Esophagus squamous epithelium (tissue), 5 donors: ENCODE measurements at places on chromosomes 16 and 17.

GRCh38 chr17:3926860-3927627, 10.8 kb upstream of the P2RX1 start:
- DNase-seq, result no peak

GRCh38 chr16:21169249-21169981, 10.9 kb downstream of the LDAF1 start:
- no peak for DNase-seq

GRCh38 chr16:23069844-23070243, 79.4 kb downstream of the USP31 start:
- DNase-seq, result no peak

- DNase-seq, result no peak
Observed at GRCh38 chr16:48335961-48336360, 49.3 kb downstream of the SIAH1 start.

- DNase-seq, result no peak
Observed at GRCh38 chr16:65002265-65002664, 119.6 kb downstream of the CDH11 start.

GRCh38 chr16:88453611-88454522, 787 bp downstream of the ZFPM1 start:
- no peak for DNase-seq

DNA sequence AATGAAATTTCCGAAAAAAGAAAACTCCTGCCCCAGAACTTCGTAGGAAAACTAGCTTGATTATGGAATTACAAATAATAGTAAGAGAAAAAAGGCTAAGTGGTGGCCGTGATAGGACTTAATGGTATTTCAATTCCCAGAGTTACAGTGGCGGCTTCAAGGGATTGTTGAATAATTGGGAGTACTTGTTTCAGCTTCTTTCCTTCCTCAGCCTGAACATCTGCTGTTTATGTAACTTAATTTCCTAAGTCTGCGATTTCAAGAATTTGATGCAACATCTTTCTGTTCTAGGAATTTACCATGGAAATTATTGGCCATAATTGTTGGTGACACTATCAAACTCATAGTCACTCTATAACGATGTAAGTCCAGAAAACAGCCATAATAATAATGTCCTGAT, 684 bp upstream of the APPBP2 start:
- no peak for DNase-seq
